ENCODE measurements at places on chromosomes 5 and 9. TPM values are rescaled to one million over a fixed set of nuclear protein-coding genes. Genes with fewer than 3 reads are reported as not detected.

DNA sequence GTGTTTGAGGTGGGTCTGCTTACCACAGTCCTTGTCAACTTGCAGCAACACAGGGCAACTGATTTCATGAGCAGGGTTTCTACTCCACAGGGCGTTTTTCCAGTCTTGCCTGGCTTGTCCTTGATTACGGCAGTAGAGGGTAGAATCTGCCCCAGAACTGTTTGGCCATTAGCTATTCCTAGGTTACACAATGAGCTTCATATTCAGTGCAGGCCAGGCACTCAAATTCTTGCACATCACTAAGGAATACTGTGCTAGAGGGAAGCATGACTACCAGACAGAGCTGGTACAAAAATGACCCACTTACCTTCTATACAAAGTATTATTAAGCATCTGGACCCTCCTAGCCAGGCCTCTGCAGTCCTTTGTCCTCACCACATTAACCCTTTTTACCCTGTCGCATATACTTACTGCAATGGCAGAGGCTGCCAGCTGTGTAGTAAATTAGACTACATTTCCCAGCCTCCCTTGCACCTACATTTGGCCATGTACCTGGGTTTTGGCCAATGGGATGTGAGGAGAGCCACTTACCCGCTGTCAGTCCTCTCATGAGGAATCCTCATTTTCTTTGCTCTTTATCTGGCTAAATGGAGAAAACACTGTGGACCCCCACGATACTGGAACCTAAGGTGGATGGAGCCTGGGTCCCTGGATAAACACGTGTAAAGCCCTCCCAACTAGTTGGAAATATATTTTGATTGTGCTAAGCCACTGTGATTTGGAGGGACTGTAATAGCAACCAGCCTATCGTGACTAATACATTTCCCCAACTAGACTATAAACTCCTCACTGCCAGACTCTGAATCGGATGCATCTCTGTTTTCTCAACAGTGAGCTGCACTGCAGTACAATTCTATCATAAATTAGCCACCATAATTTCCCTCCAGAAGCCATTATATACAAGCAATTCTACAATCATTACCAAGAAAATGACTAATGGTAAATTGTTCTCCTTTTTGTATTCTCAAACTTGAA, 218.7 kb downstream of the GLIS3 start:
- H3K4me3 ChIP-seq, result no peak overlapping the region
- H3K36me3 ChIP-seq, result no peaks in the 10 kb centered on the region
- no peaks in the 10 kb centered on the region for H3K27me3 ChIP-seq
- DNase-seq, result no peak

DNA sequence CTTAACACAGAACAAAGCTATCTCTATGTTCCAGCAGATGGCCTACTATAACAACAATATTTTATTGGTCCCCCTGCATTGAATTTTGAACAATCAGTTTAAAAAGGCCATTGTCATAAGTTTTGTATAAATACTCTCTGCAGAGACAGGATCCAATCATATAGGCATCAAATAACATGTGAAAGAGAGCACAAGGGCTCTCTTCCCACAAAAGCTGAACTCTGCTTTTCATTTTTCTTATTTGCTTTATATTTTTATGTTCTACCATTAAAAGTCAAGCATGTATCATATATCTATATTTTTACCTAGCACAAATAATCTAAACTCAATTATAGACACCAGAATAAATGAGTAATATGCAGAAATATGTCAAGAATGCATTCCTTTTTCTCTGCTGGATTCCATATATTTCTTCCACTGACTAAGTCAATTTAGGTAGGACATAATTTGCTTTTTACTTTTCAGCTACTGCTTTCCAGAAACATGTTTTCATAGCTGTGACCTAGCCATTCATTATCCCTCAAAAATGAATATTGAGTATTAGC, 143.6 kb downstream of the CDH9 start:
- H3K36me3 ChIP-seq, result no peaks in the 10 kb centered on the region
- H3K4me3 ChIP-seq, result no peak overlapping the region
- DNase-seq, result no peak
- H3K27ac ChIP-seq, result no peak overlapping the region
- no peaks in the 10 kb centered on the region for H3K4me1 ChIP-seq

DNA sequence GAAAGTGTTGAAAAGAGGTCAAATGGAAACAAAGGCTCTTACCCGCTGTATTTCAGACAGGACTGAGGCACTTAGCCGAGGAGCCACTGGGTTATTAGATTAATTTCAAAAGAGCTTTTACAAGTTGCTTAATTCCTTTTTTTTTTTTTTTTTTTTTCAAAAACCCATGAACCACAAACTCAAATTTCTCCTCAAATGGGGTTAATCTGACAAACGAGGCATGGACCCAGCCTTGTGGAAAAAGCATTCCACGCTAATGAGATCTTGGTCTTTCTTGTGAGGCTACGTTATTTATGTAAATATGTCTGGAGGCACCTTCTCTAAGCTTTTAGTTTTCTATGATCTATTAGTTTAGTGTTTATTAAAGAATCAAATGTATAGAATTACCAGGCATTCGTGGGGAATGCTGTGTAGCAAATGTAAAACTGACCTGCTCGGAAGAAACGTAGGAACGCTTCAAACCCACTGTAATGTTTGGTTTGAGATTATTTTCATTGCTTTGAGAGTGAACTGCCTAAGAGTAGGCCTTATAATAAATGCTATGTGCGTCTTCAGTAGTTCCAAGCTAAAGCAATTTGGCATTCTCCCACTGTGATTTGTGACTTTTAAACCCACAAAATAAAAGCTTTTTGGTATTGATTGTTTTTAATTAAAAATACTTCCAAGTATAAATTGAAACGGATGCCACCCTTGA, 134.7 kb downstream of the CDH6 start:
- H3K4me1 ChIP-seq, result no peaks in the 10 kb centered on the region
- H3K27me3 ChIP-seq, result no peaks in the 10 kb centered on the region
- H3K36me3 ChIP-seq, result no peaks in the 10 kb centered on the region

- H3K4me3 ChIP-seq, result no peak overlapping the region
- no peaks in the 10 kb centered on the region for H3K36me3 ChIP-seq
- no peak for DNase-seq
These were observed 567.1 kb downstream of the CSNK1G3 start for GRCh38 chr5:124079062-124079461.

GRCh38 chr9:96379461-96379860, 4.0 kb downstream of the SLC35D2 start:
- no peak overlapping the region for H3K27ac ChIP-seq
- H3K4me3 ChIP-seq, result no peak overlapping the region
- H3K27me3 ChIP-seq, result no peaks in the 10 kb centered on the region
- H3K4me1 ChIP-seq, result peaks cover 11% of the 10 kb centered on the region

DNA sequence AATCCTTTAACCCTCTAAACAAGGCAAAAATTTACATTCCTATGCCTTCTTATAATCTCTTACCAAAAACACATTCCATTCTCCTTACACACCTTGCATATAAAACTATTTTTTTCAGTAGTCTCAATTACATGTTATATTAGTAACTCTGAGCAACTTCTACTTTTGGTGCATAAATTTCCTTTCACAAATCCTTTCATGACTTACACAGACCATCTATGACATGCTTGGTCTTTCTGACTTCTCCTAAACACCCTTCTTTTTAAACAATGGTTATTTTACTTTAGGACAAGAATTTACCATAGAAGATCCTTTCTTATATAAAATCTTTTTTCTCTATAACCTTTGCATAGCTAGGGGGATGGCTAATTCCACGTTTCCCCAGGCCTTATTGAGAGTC, 208.0 kb upstream of the ARRDC3 start:
- H3K36me3 ChIP-seq, result no peaks in the 10 kb centered on the region
- no peaks in the 10 kb centered on the region for H3K4me1 ChIP-seq
- no peak for DNase-seq
- H3K27ac ChIP-seq, result no peak overlapping the region

- peaks cover 34% of the 10 kb centered on the region for H3K4me1 ChIP-seq
- H3K36me3 ChIP-seq, result no peaks in the 10 kb centered on the region
- H3K27me3 ChIP-seq, result no peaks in the 10 kb centered on the region
- no peak overlapping the region for H3K4me3 ChIP-seq
- no peak for DNase-seq
- H3K27ac ChIP-seq, result peak overlapping the region; percentile 89
These were observed 2.5 kb downstream of the RNF145 start for GRCh38 chr5:159206818-159207217.

DNA sequence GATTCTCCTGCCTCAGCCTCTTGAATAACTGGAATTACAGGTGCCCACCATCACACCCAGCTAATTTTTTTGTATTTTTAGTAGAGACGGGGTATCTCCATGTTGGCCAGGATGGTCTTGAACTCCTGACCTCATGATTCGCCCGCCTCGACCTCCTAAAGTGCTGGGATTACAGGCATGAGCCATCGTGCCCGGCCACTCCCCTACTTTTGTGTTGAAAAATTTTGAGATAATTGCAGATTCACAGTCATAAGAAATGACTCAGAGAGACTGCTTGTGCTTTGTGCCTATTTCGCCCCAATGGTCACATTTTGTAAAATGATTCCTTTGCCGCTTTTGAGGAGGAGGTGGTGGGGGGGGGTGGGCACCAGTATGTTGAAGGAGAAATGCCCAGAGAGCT, 48.1 kb upstream of the SH3PXD2B start:
- no peak for DNase-seq
- no peak overlapping the region for H3K4me3 ChIP-seq
- no peaks in the 10 kb centered on the region for H3K36me3 ChIP-seq
- no peaks in the 10 kb centered on the region for H3K4me1 ChIP-seq

DNA sequence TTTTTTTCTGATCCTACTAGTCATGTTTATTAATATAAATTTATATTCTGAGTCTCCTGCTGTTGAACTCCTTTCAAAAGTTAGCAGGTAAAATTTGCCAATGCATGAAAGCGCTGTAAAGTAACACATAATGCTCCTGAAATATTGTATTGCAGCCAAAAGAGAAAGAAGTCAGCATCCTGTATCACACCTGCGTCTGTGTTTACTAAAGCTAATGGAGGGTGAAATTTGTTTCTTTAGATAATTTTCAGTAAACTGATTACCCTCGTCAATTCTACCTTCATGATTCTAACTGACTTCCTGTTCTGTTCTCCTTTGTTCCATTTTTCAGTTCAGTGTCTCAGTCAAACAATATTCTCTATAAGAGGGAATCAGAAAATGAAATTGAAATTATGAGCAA, 415.4 kb downstream of the CDH9 start:
- H3K27ac ChIP-seq, result no peak overlapping the region
- no peaks in the 10 kb centered on the region for H3K4me1 ChIP-seq
- H3K4me3 ChIP-seq, result no peak overlapping the region
- H3K27me3 ChIP-seq, result no peaks in the 10 kb centered on the region
- DNase-seq, result no peak
- H3K36me3 ChIP-seq, result no peaks in the 10 kb centered on the region

DNA sequence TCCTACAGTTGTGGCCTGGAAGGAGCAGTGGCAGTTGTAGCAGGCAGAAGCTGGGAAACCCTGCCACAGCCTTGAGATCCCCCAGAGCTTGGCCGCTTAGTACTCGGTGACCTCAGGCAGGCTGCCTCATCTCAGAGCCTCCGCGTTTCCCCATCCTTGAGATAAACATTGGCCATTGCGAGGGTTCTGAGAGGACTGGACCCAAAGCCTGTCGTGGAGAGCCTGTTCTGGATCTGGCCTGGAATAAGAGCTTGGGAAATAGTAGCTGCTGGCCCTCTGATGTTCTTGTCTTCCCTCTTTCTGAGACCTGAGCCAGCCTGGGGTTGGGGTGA, 1.3 kb downstream of the MIGA2 start:
- DNase-seq, result no peak
- peaks cover 6% of the 10 kb centered on the region for H3K4me1 ChIP-seq
- no peaks in the 10 kb centered on the region for H3K36me3 ChIP-seq
- H3K27me3 ChIP-seq, result no peaks in the 10 kb centered on the region
- no peak overlapping the region for H3K4me3 ChIP-seq

DNA sequence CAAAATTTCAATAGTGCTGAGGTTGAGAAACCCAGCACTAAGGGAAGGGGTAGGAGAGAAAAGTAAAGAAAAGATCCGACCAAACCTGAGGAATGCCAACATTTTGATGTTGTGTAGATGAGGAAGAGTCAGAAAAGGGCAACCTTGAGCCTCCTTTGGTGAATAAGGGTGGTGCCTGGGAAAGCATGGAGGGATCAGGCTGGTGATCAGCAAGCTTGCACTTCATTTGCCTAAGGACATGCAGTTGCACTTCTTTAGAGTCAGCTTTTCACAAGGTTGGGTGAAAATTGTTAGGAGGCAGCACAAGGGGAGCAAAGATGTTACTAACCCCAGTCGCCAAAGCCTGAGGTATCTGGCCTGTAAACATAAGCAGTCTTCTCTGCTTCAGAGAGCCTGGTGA, 20.4 kb downstream of the ATP6V0E1 start:
- no peak overlapping the region for H3K4me3 ChIP-seq
- no peaks in the 10 kb centered on the region for H3K27me3 ChIP-seq
- H3K36me3 ChIP-seq, result no peaks in the 10 kb centered on the region
- no peak for DNase-seq

DNA sequence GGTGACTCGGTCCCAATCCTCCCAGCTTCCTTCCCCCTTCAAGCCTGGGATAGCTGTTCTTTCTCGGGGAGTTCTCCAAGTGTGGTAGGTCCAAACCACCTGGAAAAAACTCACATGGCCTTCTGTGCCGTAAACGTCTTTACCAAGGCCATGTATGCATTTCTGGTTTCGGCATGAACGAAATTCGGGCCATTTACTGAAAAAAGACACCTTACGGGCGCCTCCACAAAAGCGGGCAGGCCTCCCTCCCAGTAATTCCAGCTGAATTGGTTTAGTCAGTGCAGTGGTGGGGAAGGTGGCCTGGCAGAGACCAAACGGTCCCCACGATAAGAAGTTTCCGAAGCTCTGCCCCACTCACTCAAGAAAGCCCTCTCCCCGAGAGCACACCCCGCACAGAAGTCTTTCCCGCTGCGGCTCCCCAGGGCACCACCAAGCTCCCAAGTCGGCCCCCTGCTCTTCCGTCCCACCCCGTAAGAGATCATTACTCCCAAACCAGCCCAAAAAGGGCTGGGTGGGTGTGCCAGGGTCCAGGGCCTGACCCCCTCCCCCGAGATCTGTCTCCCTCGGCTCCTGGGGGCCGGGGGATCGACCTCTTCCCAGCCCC, 86.3 kb upstream of the MELK start:
- H3K4me3 ChIP-seq, result peak overlapping the region; percentile 94
- no peak for DNase-seq
- H3K4me1 ChIP-seq, result peaks cover 13% of the 10 kb centered on the region
- H3K27ac ChIP-seq, result peak overlapping the region; percentile 74
- no peaks in the 10 kb centered on the region for H3K36me3 ChIP-seq

Gene C8G
- total RNA-seq, result 0.43 TPM

Gene DMRTA1
- 1.3 TPM for total RNA-seq

Gene TLR4
- total RNA-seq, result 1.2 TPM

Gene PCDHGA1
- 0.32 TPM for total RNA-seq

Gene PDGFRB
- total RNA-seq, result 12.0 TPM

Gene NEURL1B
- total RNA-seq, result 3.2 TPM

Gene LURAP1L
- 14.3 TPM for total RNA-seq
